ENCODE measurements at places on chromosomes 4 and X.
A peak's percentile ranks its signal among the peaks of the same experiment; 100 is the strongest.

DNA sequence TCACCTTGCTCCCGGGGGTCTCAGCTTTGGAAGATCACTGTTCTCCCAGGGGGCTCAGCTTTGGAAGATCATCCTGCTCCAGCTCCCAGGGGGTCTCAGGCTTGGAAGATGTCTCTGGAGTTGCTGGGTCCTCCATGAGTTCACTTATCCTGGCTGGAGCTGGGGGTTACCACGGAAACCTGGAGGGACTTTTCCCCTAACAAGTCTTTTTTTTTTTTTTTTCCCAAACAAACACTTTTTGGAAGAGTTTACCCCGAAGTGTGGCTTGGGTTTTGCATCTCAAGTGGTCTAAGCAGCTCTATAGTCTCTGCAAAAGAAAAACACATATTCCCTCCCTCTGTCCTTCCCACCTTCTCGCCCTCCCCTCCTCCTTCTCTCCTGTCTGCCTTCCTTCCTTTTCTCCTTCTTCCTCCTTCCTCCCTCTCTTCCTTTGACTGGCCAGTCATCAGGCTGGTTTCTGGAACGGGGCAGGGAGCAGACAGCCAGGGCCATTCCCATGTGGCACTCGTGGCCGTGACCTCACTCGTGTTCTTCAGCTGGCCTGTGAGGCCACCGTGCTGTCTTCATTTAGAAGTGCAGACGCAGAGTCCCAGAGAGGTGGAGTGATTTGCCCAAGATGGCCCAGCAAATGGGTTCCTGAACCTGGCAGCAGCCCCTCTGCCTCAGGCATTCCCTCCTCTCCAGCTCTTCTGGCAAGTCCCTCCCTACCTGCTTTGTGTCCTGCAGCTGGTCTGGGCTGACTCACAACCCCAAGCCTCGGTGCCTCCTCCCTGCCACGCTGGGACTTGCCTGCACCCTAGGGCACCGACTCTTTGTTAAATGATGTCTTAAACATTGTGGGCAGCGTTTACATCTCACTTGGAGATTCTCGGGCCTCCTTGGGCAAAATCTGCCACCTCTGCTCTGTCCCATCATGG, 25.9 kb upstream of the HMX1 start:
- DNase-seq = no peak

DNA sequence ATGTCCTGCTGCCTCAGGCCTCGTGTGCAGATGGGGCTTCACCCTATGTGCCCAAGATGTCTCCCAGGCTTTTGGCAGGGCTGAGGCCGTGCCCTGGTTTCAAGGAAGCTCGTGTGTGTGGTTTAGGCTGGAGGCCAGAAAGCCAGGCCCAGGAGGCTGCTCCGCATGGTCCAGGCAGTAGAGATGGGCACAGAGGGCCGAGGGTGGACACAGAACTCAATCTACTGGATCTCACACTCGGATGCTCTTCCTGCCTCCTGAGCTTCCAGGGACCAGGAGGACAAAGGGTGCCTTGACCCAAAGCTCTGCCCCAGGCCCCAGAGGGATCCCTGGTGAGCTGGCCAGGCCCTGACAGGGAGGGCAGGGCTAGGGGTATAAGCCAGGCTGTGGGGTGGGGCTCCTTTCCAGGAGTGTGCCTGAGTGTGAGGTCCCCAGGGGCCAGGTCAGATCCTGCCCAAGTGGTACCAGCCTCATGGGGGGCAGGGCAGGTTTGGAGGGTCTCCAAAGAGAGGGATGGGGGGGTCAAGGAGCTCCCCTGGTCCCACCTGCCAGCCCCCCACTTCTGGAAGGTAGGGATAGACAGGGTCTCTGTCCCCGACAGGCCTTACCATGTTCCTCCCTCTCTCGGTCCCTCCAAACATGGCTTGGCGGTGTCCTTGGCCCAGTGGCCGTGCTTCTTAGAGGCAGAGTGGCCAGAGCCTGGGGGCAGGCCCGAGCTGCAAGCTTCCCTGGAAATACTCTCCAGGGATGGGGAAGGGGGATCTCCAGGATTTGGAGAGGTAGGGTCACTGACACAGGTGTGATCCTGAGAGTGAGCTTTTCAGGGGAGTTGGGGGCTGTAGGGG, 23.8 kb downstream of the HTRA3 start:
- no peak for DNase-seq

DNA sequence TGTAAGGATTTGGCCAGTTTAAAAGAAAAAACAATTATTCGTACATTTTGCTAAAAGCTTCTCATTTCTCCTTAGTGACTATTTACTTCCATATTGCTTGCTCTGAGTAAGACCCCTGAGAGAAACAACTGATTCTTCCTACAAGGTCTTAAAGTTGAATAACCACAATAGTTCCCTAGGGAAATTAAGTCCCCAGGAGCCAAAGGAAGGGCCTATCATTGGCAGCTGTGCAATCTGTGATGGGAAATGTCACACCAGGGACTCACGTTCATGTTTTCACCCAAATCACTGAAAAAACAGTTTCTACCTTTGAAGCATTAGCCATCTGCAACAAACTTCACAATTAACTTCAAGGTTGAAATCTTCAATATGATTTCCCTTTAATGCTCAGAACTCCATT, 66.7 kb downstream of the JADE1 start:
- no peak for DNase-seq

DNA sequence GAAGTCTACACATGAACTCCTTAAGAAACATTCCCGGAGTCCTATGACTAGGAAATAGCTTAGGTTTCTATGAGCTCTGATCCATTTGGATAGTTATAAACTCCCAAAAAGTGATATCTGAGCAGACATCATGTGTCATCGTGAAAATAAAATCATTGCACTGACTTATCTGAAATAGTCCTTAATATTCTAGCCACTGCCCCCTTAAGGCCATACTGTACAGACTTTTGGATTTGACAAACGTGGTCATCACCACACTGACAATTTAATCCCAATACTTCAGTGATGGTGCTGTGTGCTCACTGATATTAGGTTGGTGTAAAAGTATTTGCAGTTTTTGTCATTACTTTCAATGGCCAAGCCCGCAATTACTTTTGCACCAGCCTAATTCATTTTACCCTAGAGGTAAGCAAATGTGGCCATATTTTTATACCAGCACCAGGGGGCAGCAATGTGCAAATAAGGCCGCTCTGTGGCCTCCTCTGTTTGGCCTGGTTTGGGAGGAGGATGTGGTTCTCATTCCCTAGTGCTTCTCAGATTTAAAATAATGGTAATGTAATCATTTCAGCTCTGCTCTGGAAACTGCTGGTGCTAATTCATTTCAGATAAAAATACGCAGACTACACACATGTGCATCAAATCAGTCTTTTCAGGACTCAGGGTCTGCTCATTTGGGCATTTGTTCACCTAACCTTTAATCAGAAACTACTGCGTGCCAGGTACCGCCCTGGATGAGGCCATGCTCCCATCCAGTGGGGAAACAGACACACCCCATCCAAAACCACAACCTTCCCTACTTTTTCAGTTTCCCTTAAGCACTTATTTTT, 196.4 kb upstream of the C1QTNF7 start:
- DNase-seq = peak; percentile 80

- no peak for DNase-seq
These were observed 22.7 kb upstream of the MSN start for GRCh38 chrX:65644621-65645289.

GRCh38 chrX:133726211-133726630, 259.2 kb downstream of the GPC3 start:
- DNase-seq = no peak

- no peak for DNase-seq
These were observed 7.4 kb downstream of the DOK7 start for GRCh38 chr4:3470244-3471097.

DNA sequence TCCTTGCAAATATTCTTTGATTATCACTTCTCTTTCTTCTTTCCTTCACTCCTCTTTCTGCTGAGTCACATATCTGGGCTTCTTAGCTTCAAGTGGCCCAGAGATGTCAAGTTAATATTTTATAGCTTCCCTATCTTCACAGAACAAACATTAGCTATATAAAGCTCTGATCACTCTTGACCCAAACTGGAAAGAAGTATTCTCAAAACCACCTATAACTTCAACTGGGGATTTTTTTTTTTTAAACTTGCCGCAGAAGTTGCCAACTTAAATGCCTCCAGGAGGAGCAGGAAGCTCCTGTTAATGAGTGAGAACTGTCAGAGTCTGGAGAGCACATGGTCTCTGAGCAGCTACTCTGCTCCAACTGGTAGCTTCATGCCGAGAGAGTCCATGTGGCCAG, 233.3 kb upstream of the EDNRA start:
- no peak for DNase-seq

- DNase-seq = no peak
These were observed 34.5 kb upstream of the VEGFD start for GRCh38 chrX:15418707-15419181.

DNA sequence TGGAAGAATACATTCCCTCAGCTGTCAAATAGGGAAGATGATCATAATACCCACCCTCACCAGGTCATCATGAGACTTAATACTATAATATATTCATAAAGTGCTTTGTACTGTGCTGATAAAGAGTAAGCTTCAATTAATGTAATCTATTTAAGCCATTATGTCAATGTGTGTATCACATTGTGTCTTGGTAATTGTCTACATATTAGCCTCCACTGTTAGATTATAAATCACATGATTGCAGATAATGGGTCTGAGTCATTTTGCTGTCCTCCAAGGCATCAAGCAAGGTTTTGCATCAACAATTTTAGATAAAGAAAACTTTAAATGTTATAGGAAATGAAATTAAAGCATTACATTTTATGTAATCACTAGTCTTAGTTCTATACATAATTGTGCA, 45.2 kb upstream of the CEP135 start:
- DNase-seq = no peak

DNA sequence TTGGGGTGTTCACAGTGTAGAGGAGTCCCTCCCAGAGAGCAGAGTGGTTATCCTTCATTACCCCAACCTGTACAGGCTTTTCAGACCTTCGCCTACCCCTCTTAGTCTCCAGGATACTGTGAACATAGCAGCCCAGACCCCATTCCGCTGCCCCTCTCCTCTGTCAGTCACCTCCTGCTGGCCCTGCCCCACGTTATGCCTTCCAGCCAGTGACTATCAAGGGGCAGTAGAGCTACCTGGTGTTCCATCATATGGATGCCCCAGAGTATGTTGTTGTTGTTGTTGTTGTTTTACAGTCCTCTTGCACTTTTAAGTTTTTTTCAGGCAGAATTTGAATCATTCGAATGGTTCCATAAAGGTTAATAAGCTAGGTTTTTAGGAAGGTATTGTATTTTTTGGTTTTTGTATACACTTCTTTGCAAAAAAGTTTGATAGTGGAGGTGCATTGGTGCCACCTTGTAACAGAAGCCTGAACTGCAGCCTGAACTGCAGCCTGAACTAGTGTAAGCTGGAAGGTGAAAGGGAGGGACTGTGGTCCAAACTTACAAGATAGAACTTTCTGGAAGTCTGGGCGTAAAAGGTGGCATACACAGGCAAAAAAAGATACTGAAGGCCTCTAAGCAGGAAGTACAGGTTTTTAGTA, 101.4 kb upstream of the RAB40AL start:
- DNase-seq = peak; percentile 26

GRCh38 chrX:68121371-68121770, 311.9 kb downstream of the OPHN1 start:
- no peak for DNase-seq

DNA sequence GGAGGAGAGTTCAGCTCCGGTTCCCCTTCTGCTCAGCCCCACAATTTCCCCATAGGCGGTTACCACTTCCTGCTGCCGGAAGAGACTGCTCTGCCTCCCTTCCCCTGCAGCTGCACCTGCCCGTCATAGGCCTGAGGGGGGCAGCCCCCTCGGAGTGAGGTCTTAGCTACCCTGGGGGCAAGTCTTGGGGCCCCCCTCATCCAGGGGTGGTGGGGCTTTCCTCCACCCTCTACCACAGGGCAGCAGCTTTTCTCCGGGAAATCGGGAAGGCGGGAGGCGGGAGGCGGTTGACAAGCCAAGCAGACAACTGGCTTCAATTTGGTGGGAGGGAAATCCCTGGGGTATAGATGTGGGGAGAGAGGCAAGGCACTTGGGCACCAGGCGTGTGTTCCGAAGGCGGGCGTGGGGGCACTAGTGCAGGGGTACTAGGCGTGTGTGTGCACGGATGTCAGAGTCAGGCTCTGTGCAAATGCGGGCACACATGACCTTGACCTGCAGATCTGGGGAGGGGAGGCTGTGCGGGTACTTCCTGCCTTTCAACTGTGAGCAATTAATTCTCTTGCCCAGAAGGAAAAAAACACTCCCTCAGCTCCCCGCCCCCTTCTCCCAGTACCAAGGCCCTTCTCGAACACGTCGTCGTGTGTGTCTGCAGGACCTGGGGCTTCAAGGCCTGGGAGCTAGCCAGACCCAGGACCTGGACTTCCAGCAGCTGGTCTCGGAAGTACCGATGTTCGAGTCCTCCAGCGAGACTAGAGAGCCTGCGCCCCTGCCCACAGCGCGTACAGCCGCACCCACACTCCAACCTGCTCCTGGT, 1.0 kb upstream of the ARHGAP4 start:
- DNase-seq = peak; percentile 91

GRCh38 chr4:36841583-36842326, 402.8 kb upstream of the NWD2 start:
- DNase-seq = peak; percentile 69

GRCh38 chr4:154005171-154005520, 216.3 kb upstream of the SFRP2 start:
- no peak for DNase-seq

- no peak for DNase-seq
These were observed 117.9 kb upstream of the MED14 start for GRCh38 chrX:40853004-40853815.

GRCh38 chr4:124804041-124804440, 91.5 kb upstream of the ANKRD50 start:
- no peak for DNase-seq

DNA sequence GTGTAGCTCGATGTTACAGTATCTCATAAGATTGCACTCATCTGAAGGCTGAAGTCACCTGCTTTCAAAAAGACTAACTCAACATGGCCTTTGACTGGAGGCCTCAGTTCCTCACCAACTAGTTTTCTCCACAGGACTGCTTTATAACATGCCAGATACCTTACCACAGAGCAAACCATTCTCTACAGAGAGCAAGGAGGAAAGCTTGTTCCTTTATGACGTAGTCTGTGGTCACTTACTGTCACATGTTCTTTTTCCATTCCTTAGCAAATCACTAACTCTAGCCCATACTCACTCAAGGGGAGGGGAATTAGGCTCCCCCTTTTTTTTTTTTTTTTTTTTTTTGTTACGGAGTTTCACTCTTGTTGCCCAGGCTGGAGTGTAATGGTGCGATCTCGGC, 3.2 kb downstream of the THAP9 start:
- no peak for DNase-seq
